ENCODE measurements at places on chromosomes 16 and 17.

DNA sequence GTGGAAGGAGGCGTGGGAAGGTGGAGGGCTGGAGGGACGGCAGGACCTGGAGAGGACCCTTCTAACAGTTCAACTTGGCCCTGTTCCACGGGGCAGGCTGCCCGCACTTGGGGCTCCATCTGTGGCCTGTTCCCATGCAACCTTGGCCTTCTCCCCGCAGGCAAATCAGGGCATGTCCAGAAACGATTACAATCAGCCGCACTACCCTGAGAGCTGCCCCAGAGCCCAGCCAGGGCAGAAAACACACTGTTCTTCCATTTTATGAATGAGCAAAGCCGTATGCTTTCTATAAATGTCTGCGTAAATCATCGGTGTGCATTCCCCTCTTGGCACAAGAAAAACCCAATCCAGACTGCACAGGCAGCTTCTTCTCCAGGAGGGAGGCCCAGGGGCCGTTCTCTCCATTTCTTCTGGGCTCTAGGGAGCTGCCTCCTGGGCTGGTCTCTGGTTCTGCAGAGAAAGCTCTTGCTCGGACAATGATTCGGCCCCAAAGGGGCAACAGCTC lies 228.7 kb downstream of the SOX9 start:
- no peak for DNase-seq

- no peak for DNase-seq
Measured at GRCh38 chr16:8943001-8943763, 20.5 kb downstream of the USP7 start.

- no peak for DNase-seq
Measured at GRCh38 chr17:69593351-69593715, 178.8 kb downstream of the MAP2K6 start.

GRCh38 chr17:49582789-49583188 lies 7.1 kb downstream of the NXPH3 start:
- DNase-seq: no peak

GRCh38 chr17:327296-327695 lies 25.3 kb downstream of the RPH3AL start:
- DNase-seq: no peak

Data from CD4-positive, alpha-beta T cell treated with Interferon alpha-2 for 1 hour (primary cell).